Endothelial cell (in vitro differentiated cells): ENCODE measurements at places on chromosomes 1 and 21. TPM values are rescaled to one million over a fixed set of nuclear protein-coding genes. Genes with fewer than 3 reads are reported as not detected.

- H3K4me3 ChIP-seq: no peak overlapping the region
- peaks cover 11% of the 10 kb centered on the region for H3K27me3 ChIP-seq
- H3K36me3 ChIP-seq: no peaks in the 10 kb centered on the region
- H3K4me1 ChIP-seq: no peaks in the 10 kb centered on the region
These were observed 56.3 kb downstream of the WNT9A start for GRCh38 chr1:227891223-227891954.

DNA sequence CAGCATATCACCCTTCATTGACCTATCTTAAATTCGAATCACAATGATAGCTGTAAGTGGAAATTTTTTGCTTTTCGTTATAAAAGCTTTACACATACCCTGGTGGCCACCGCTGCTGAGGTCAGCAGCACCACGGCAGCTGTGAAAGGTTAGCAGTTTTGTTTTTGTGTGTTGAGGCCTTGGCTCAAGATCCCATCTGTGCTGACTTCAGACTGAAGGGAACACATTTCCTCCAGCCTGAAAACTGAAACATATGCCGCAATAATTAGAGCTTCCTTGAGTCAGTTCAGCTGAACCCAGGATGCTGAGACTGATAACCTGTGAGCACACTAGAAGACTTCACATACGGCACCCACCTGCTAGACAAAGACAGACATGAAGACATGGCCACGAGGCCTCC, 103.0 kb downstream of the SMYD3 start:
- no peak overlapping the region for H3K4me3 ChIP-seq
- no peaks in the 10 kb centered on the region for H3K36me3 ChIP-seq
- H3K27me3 ChIP-seq: no peaks in the 10 kb centered on the region

DNA sequence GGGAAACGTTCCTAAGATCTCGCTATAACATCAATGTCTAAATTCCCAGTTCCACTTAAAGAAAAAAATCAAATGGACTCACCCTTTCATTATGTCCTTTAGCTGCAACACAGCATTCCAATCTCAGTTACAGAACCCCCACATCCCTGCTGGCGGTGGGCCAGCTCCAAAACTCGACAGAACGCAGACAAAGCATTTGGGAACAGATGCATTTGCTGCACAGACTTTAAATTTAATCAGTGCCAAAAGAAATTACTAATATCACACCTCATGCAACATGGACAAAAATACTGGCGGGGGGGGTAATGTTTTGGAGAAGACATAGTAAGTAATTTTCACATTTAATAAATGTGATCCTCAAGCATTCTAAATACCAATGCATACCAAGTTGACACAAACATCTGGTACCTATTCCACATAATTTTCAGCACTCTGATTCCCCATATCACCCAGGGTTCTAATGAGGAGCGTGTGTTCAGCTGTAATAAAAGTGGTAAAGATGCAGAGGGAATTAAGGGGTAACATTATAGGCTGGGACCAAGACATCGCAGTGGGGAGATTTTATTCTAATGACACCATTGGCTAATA, 79.7 kb downstream of the TGFBR3 start:
- peaks cover 11% of the 10 kb centered on the region for H3K36me3 ChIP-seq
- H3K27me3 ChIP-seq: peaks cover 8% of the 10 kb centered on the region
- peaks cover 38% of the 10 kb centered on the region for H3K4me1 ChIP-seq
- no peak overlapping the region for H3K4me3 ChIP-seq
- no peak for DNase-seq
- H3K27ac ChIP-seq: no peak overlapping the region

DNA sequence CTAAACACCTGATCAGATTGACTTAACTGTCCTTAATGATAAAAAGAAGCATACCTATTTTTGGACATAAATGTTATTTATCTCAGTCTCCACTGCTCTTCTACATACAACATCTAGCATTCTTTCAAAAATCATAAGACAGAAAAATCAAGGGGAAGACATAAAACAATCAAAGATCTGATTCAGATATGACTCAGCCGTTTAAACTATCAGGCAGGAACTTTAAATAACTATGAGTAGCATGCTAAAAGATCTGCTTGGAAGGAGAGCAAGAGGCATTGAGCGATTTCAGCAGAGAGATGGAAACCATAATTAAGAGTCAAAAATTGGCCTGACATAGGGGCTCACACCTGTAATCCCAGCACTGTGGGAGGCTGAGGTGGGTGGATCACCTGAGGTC, 27.2 kb upstream of the SLC22A15 start:
- H3K27ac ChIP-seq: no peak overlapping the region
- DNase-seq: no peak
- no peaks in the 10 kb centered on the region for H3K36me3 ChIP-seq
- peaks cover 3% of the 10 kb centered on the region for H3K27me3 ChIP-seq
- peaks cover 45% of the 10 kb centered on the region for H3K4me1 ChIP-seq

- H3K36me3 ChIP-seq: no peaks in the 10 kb centered on the region
- H3K27ac ChIP-seq: no peak overlapping the region
- peaks cover 2% of the 10 kb centered on the region for H3K4me1 ChIP-seq
- H3K4me3 ChIP-seq: no peak overlapping the region
These were observed 120.6 kb downstream of the DNM3 start for GRCh38 chr1:171961861-171962260.

DNA sequence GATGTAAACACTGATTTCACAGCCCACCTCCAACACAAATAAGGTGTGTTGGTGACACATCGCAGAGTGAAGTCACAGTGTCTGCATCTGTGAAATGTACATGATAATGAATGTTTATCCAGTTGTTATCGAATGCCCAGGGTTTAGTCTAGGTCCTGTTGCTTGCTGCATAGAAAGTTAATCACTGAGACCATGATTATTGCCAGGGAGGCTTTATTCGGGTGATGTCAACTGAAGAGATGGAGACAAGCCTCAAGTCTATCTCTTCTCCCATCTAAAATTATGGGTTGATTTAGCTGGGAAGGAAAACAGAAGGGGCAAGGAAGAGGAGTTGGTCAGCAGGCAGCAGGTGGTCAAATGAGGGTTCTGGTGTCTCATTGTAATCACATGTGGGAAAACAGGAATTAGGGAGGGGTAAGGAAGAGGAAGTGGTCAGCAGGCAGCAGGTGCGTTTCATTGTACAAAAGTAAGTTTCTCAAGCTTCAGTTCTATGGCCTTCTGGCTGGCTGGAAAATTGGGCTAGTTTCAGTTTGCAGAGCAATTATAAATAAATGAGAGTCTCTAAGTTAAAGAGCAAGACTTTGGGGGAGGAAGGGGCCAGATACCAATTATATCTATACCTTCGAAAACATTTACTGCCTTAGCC, 146.3 kb upstream of the DNAH14 start:
- peak overlapping the region; percentile 32 for H3K4me3 ChIP-seq
- H3K4me1 ChIP-seq: peaks cover 45% of the 10 kb centered on the region
- peaks cover 8% of the 10 kb centered on the region for H3K27me3 ChIP-seq
- DNase-seq: no peak
- H3K27ac ChIP-seq: peak overlapping the region; percentile 94

DNA sequence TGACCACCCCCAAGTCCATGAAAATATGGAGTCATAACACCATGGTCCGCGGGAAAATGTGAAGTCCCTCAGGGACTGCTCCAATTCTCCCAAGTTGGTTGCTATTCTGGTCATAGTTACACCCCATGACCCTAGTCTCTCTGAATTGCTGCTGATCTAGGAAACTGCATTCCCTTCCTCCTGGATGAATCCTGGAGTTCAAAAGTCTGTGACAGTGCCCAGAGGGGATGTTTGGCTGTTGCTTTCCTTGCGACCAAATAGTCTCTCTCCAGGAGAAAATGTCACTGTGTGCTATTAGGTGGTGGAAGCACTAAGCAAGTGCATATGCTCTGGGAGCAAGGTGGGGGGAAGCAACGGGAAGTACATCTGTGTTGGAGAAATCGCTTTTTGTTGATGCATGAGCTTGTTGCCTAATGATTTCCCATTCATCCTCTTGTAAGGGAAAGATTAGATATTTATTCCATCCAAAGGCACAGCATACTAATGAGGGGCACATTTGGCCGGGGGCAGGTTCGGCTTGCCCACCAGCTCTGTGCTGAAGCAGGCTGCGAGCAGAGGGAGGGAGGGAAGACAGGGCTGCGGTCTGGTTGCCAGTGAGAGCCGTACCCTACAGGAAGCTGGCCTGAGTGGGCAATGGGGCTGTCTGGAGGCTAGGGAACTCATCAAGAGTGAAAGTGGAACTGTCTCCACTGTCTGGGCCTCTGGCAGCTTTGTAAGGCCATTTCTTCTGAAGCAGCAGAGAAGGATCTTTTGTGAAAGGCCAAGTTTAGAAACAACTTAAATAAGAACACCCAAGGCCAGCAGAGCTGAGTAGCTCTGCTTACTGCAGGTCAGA, 27.2 kb downstream of the SYT6 start:
- peaks cover 20% of the 10 kb centered on the region for H3K4me1 ChIP-seq
- no peak overlapping the region for H3K27ac ChIP-seq
- H3K27me3 ChIP-seq: peaks cover 2% of the 10 kb centered on the region

DNA sequence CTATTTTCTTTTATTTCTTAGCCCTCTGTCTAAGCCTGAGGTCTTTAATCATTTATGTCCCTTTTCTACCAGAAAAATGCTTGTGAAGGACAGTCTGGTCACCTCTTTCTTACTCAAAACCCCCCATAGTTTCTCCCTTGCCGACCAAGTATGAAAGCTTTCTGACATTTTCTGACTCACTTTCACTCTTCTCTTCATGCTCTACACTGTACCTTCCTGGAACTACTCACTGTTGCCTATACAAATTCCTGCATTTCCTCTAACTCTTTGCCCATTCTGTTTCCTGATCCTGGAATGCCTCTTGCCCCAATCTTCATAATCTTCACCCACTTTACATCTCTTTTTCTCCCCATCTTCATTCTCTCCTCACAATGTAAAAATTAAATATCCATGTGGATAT, 380.0 kb downstream of the HHIPL2 start:
- DNase-seq: no peak
- H3K27me3 ChIP-seq: no peaks in the 10 kb centered on the region
- H3K36me3 ChIP-seq: peaks cover 7% of the 10 kb centered on the region
- no peak overlapping the region for H3K27ac ChIP-seq

Gene FAM72A
- 21.7 TPM for total RNA-seq

Gene SLC30A2
- total RNA-seq: not detected

Gene LEFTY1
- 0.28 TPM for total RNA-seq

Gene DMBX1
- total RNA-seq: not detected

Gene KCNT2
- total RNA-seq: 7.1 TPM

Gene FGR
- 0.46 TPM for total RNA-seq

Gene PLEKHA6
- total RNA-seq: 3.7 TPM
